ENCODE measurements at places on chromosomes 7 and 10. TPM values are rescaled to one million over a fixed set of nuclear protein-coding genes. Genes with fewer than 3 reads are reported as not detected.

The ZMIZ2 gene
- total RNA-seq: 2.0 TPM

The HYAL4 gene
- not detected for total RNA-seq

The KCND2 gene
- total RNA-seq: not detected

The TBXAS1 gene
- not detected for total RNA-seq

The SFTPA1 gene
- not detected for total RNA-seq

The LARP4B gene
- total RNA-seq: 13.4 TPM

The GPR15LG gene
- not detected for total RNA-seq

The KAZALD1 gene
- 54.4 TPM for total RNA-seq

The FIGNL1 gene
- 11.5 TPM for total RNA-seq

The MAT1A gene
- total RNA-seq: not detected

The ADAP1 gene
- 9.6 TPM for total RNA-seq

The MINPP1 gene
- 20.4 TPM for total RNA-seq

The TSPAN12 gene
- not detected for total RNA-seq

The ITGB8 gene
- total RNA-seq: 9.3 TPM

The CALHM2 gene
- not detected for total RNA-seq

The SLC13A1 gene
- not detected for total RNA-seq

The CYP26A1 gene
- total RNA-seq: 0.30 TPM

The CYP17A1 gene
- not detected for total RNA-seq

The LIPM gene
- not detected for total RNA-seq

The IFIT1B gene
- total RNA-seq: not detected

The MMP21 gene
- not detected for total RNA-seq

The KMT2E gene
- 6.7 TPM for total RNA-seq

The FAM237B gene
- total RNA-seq: not detected

The REPIN1 gene
- total RNA-seq: 43.6 TPM

The HTRA1 gene
- total RNA-seq: 40.8 TPM

The GLRX3 gene
- 2,100 TPM for total RNA-seq

The ZNF804B gene
- total RNA-seq: not detected

The PRKAR2B gene
- 0.44 TPM for total RNA-seq

The ACBD7 gene
- total RNA-seq: 1.5 TPM

The CEP55 gene
- total RNA-seq: 98.6 TPM

The SAMD9L gene
- 3.8 TPM for total RNA-seq

The NUTM2D gene
- total RNA-seq: 0.17 TPM

The ZNF239 gene
- total RNA-seq: 9.2 TPM

The PNLIPRP2 gene
- total RNA-seq: not detected

The BEND7 gene
- total RNA-seq: 4.5 TPM

The AIMP2 gene
- total RNA-seq: 121 TPM

The PTN gene
- total RNA-seq: 0.20 TPM

The OR2A5 gene
- not detected for total RNA-seq

The PDE6C gene
- total RNA-seq: not detected

The SORCS1 gene
- total RNA-seq: not detected

The SRI gene
- total RNA-seq: 102 TPM

The PIP gene
- total RNA-seq: not detected

The HOXA3 gene
- total RNA-seq: not detected

The AGMO gene
- not detected for total RNA-seq

The FOXI2 gene
- not detected for total RNA-seq

The CRYGN gene
- not detected for total RNA-seq

The DENND2A gene
- 25.4 TPM for total RNA-seq

The ARHGEF35 gene
- 0.76 TPM for total RNA-seq

The TAS2R5 gene
- total RNA-seq: not detected

The BICC1 gene
- total RNA-seq: 15.2 TPM
